ENCODE measurements at places on chromosomes 3 and 15.
A peak's percentile ranks its signal among the peaks of the same experiment; 100 is the strongest.

DNA sequence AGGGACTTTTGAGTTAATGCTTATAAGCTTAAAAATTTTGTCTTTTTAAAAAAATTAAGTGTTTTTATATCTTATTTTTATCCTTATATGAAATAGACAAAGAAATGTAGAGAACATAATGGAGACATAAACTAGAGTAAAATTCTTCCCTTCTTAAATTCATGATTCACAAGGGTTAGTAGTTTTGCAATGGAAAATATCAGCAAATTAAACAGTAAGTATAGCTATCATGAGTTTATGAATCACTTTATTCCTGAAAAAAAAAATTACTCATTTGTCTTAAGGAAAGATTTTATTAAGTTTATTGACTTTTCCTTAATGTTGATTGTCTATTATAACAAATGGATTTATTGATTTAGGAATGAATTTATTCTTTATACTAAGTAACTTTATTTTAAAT, 4.3 kb downstream of the ATP6V1A start:
- DNase-seq = no peak

- peak; percentile 31 for DNase-seq
Observed at GRCh38 chr3:48397767-48398681, 26.0 kb downstream of the FBXW12 start.

DNA sequence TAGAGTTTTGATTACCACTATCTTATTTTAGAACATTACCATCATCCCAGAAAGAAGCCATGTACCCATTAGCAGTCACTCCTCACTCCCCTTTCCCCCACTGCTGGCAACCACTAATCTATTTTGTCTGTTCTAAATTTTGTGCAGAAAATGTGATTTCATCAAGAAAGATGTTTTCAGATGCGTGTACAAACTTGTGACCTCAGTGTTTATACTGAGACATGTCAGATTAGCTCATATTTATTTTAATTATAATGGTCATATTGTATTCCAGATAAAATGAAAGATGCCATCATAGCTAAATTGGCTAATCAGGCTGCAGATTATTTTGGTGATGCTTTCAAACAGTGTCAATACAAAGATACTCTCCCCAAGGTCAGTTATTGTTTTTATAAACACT, 27.8 kb downstream of the PDCD6IP start:
- no peak for DNase-seq

GRCh38 chr3:151156618-151157216, 46.3 kb downstream of the GPR171 start:
- DNase-seq = no peak

GRCh38 chr3:194870394-194871110, 184.9 kb downstream of the FAM43A start:
- DNase-seq = no peak

DNA sequence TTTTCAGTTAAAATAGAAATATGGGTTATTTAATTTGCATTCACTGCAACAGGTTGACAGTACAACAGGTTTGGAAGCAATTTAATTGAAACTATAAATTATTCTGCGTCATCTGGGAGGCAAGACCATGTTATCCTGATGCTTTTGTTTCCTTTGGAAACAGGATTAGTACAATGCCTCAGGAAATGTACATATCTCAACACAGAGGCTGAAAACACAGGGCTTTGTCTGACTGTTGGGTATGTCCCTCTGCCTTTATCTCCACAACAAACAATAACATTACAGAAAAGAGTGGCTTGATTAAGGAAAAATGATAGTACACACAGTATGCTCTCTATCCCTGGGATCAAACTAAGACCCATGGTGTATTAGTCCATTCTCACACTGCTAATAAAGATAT, 95.7 kb downstream of the KCNMB2 start:
- no peak for DNase-seq

- DNase-seq = no peak
Observed at GRCh38 chr15:83866692-83867091, 212.8 kb downstream of the ADAMTSL3 start.

- DNase-seq = no peak
Observed at GRCh38 chr3:15291589-15292541, 40.5 kb downstream of the SH3BP5 start.

GRCh38 chr3:73379465-73379864, 245.3 kb downstream of the PDZRN3 start:
- no peak for DNase-seq

GRCh38 chr3:78889348-78889747, 878.5 kb downstream of the ROBO1 start:
- DNase-seq = no peak

GRCh38 chr15:60526127-60526616, 47.2 kb upstream of the ICE2 start:
- no peak for DNase-seq

DNA sequence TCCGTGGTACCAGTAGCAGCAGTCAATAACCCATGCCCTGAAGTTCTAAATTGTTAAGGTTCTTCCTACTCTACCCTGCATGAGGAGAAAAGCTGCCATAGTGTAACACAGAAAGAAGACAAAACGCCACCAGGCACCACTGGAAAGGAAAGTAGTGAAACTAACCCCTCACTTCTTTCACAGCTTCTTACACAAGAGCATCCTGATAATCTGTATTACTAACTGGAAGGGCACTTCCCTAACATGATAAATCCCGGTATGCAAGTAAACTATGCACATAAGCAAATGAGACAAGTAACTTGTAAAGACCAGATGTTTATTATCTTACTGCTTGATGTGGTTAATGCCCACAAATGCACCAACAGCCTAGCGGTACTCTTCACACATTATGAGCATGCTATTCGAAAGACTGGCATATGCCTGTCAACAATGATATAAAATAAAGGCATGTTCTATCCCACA, 141.3 kb downstream of the ADAM10 start:
- DNase-seq = no peak

DNA sequence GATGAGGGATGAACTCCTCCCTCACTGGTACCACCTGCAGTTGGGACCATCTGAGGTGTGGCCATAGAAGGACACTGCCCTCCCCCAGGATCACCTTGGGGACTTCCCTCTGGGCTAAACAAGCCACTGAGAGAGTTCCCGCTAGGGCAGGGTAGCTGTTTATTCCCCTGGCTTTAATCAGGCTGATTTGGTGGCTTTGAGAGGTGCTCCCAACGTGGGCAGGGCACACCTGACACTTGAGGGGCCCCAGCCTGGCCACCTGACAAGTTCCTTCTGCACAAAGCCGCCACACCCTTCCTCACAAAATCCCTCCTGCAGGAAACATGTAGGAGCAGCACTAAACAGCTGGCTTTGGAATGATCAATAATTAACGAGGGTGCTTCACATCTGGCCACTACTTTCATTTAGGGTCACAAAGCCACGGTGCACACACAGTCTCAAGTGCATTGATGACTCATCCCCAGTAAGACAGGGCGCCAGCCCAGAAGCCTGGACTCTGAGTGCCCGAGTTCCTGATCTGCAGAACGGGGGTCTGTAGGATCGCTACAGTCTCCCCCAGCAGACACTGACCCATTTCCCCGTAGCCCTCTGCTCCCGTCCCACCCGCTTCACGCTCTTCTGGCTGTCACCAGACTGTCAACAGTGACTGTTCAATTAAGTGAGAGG, 75.1 kb downstream of the ATP10A start:
- no peak for DNase-seq

- no peak for DNase-seq
Observed at GRCh38 chr15:66982816-66983215, 82.6 kb upstream of the SMAD3 start.

- DNase-seq = no peak
Observed at GRCh38 chr3:61231693-61232092, 19.6 kb downstream of the FHIT start.

GRCh38 chr3:81726132-81726531, 35.3 kb downstream of the GBE1 start:
- no peak for DNase-seq

GRCh38 chr3:32847528-32847927, 29.7 kb downstream of the TRIM71 start:
- no peak for DNase-seq

GRCh38 chr3:111229301-111229700, 157.7 kb downstream of the NECTIN3 start:
- no peak for DNase-seq

GRCh38 chr15:91593067-91593466, 260.4 kb upstream of the SLCO3A1 start:
- DNase-seq = no peak

GRCh38 chr3:50150404-50150750, 4.7 kb upstream of the SEMA3F start:
- no peak for DNase-seq

- no peak for DNase-seq
Observed at GRCh38 chr3:32568953-32569352, 1.7 kb downstream of the DYNC1LI1 start.

DNA sequence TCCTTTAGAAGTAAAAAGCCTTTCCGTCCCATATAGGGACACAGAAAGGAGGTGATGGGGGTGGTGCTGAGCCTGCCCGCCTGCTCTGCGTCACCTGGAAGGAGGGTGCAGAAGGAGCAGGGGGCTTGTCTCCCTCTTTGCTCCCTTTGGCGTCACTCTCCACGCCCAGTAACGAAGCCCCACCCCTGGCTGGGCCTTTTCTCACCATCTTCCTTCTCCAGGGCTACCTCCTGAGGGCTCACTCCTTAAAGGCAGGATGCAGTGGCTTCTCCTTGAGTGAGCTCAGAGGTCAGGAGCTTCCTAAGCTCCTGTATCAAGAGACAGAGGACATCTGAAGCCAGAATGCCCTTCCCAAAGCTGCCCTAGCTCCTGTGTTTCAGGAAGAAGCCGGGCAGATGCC, 31.5 kb downstream of the SLCO3A1 start:
- no peak for DNase-seq

GRCh38 chr15:94135486-94136147, 95.7 kb upstream of the MCTP2 start:
- no peak for DNase-seq

DNA sequence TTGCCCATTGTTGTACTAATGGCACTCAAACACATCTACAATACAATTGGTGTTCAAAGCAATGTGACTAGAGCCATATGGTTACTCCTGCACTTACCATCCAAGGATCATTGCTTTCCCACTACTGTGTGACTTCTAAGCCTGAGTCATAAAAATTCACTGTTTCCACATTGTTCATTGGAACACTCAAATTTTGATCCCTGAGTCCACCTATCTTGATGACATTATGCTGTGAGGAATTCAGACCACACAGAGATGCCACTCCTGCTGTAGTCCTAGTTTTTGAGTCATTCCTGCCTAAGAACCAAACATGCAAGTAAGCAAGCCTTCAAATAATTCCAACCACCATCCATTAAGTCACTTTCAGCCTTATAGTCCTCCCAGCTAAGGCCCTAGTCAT, 176.2 kb downstream of the EFHB start:
- DNase-seq = no peak

DNA sequence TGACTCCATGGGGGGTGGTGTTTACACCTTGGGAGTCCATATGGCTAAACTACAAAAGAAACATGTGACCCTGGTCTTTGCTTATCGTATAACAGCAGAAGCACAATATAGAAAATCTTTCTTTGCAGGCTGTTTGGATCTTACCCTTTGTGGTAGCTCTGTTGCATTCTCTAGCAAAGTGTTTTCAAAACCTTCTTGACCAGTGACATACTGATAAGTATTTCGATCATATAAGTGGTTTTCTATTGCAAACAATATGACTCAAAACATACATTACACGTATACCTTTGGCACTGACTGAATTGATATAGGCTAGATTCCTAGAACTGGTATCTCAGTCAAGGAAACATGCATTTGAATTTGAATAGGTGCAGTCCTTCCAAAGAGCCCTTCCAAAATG, 24.7 kb upstream of the ATP10A start:
- DNase-seq = no peak

DNA sequence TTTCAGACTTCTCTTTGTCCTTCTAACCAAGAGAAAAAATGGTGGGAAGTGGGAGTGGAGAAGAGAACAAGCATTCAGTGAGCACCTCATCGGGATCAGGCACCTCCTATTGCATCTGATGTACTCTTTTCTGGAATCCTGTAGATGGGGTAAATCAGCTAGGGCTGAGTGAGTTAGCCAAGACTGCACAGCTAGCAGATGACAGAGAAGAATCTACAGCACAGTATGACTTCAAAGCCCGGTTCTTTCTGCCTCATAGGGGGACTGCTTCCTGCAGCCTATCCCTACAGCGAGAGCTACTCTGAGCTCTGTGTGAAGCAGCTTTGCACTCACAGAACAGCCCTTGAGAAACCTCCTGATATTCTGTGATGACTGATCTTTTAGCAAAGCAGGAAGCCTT, 275.2 kb upstream of the MEIS2 start:
- no peak for DNase-seq

GRCh38 chr3:187015903-187016638, 85.7 kb downstream of the ST6GAL1 start:
- no peak for DNase-seq

- no peak for DNase-seq
Observed at GRCh38 chr3:172294223-172294806, 153.9 kb downstream of the GHSR start.

GRCh38 chr15:98599909-98600691, 48.2 kb upstream of the IGF1R start:
- DNase-seq = peak; percentile 37

DNA sequence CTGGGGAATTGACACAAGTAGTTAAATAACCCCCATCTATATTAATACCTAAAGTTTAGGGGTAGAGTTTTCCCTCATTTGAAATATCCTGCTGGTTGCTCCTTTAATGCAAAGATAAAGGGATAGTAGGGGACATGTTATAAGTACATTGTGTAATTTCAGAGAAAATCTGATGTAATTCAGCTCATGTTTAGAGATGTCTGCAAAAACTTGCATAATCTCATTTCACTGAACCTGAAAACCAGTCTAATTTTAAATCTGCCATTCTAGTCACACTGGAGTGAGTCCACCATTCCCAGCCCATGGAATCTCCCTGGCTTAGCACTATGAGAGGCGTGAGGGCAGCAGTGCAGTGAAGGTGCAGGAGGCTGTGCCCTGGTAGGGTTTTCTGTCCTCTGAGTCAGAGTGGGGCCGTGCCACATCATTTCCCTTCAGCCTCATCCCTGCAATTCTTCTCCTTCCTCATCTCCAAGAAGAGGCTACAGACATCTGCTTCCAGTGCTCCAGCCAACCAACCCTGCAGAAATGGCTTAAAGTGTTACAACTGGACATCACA, 246.3 kb upstream of the UMPS start:
- no peak for DNase-seq

DNA sequence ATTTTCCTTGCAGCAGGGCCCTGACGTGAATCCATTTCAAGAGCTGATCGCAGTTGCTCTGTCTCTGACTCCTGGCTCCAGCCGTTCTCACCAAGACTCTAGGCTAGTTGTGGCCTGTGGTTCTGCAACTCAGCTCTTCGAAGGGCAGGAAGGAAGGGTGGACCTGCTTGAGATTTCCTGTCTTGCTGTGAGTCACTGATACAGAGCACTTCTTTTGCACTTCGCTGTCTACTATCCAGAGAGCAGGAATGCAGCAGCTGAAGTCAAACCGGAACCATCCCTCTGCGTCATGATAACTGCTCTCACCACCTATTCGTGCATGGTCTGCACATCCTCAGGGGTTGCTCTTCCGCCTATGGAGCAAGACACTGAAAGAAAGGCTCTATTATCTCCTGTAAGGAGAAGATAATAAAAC, 59.7 kb downstream of the RAP2B start:
- DNase-seq = peak; percentile 39

All from liver (tissue), 10 donors.